Fibroblast of lung (primary cell): ENCODE measurements at places on chromosomes 2 and 18. TPM values are rescaled to one million over a fixed set of nuclear protein-coding genes. Genes with fewer than 3 reads are reported as not detected.

Gene NYAP2
- under 0.01 TPM in 1 of 2 replicates, not detected in the other for total RNA-seq

Gene CXCR1
- not detected in 2 replicates for total RNA-seq

- peak; percentile 43 for DNase-seq
These were observed 59.3 kb upstream of the ANKRD44 start for GRCh38 chr2:197369933-197370320.

Gene UGT1A6
- total RNA-seq: not detected in 2 replicates

- no peak for DNase-seq
These were observed 15.0 kb upstream of the AP1S3 start for GRCh38 chr2:223852281-223852795.

- DNase-seq: peak; percentile 71
These were observed 39.6 kb downstream of the ZEB2 start for GRCh38 chr2:144480285-144480684.

Gene GPR35
- total RNA-seq: 1.0 and 1.2 TPM in 2 replicates
